ENCODE measurements at places on chromosomes 12 and 14. TPM values are rescaled to one million over a fixed set of nuclear protein-coding genes. Genes with fewer than 3 reads are reported as not detected.

GRCh38 chr12:83573671-83574070 lies 887.0 kb downstream of the TMTC2 start:
- H3K27me3 ChIP-seq: no peaks in the 10 kb centered on the region
- H3K36me3 ChIP-seq: no peaks in the 10 kb centered on the region
- peak; percentile 33 for DNase-seq

The ZDHHC22 gene
- not detected for total RNA-seq

DNA sequence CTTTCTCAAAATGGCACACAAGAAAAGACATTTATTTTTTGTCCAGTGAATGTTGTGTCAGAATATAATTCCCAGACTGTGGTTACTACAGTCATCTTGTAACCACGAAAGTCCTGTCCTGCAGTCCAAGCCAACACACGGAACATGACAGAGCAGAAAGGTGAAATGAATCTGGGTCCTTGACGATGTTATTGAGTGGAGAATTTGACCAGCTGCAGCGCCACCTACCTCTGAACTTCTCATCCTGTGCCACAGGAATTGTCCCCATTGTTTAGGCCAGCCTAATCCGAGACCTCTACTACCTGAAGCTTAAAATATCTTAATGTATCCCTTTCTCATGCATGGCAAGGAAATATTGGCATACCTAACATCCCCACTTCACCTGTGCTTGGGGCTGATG lies 64.1 kb upstream of the OTX2 start:
- no peaks in the 10 kb centered on the region for H3K36me3 ChIP-seq
- H3K27me3 ChIP-seq: no peaks in the 10 kb centered on the region
- H3K27ac ChIP-seq: no peak overlapping the region
- no peaks in the 10 kb centered on the region for H3K4me1 ChIP-seq
- H3K4me3 ChIP-seq: no peak overlapping the region
- DNase-seq: peak; percentile 9

The PTGER2 gene
- not detected for total RNA-seq

DNA sequence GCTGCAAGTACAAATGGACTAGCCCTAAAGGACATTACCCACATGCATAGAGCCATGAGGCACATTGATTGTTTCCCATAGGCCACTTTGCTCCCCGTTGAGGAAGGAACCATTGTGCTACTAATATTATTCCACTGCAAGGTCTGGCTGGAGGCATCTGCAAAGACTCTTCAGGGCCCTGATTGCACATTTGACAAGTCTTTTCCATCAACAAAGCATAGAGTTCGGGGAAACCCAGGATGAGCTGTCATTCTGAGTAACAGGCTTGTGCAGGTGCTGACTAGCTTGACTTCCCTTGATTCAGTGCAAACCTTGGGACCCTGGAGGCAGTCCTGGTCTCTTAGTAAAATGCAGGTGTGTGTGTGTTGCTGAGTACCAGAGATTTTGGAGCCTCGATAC lies 73.8 kb downstream of the SUSD6 start:
- no peaks in the 10 kb centered on the region for H3K4me1 ChIP-seq
- no peak overlapping the region for H3K4me3 ChIP-seq
- H3K27ac ChIP-seq: peak overlapping the region; percentile 13
